ENCODE measurements at places on chromosomes 3 and 15.

DNA sequence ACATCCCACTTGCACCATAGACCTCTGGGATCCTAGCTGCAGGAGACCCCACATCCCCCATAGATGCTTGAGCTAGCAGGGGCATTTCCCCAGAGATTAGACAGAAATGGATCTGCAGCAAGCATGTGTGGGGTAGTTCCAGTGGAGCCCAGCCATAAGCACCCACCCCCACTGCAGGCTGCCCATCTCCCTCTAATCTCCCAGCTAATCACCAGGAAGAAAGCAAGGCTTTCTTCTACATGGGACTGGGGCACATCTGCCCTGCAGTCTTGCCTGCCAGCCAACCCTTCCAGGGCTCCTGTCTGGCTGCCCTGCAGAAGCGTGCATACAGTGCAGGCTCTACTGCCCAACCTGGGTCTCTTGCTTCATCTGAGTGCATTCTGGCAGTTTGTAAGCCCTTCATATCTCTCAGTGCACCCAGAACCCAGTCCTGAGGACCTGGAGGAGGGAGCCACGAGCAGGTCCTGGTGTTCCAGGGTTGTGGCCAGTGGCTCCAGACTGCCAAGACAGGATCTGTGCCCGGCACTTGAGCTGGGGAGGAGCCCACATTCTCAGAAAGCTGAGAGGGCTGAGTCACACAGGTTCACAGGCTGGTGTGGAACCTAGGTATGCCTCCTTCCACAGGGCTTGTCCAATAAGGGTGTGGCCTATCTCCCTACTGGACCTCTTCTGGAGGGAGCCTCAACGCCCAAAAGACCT, 49.9 kb upstream of the IGSF11 start:
- DNase-seq: no peak

GRCh38 chr3:71560665-71561064, 22.9 kb downstream of the FOXP1 start:
- DNase-seq: no peak

DNA sequence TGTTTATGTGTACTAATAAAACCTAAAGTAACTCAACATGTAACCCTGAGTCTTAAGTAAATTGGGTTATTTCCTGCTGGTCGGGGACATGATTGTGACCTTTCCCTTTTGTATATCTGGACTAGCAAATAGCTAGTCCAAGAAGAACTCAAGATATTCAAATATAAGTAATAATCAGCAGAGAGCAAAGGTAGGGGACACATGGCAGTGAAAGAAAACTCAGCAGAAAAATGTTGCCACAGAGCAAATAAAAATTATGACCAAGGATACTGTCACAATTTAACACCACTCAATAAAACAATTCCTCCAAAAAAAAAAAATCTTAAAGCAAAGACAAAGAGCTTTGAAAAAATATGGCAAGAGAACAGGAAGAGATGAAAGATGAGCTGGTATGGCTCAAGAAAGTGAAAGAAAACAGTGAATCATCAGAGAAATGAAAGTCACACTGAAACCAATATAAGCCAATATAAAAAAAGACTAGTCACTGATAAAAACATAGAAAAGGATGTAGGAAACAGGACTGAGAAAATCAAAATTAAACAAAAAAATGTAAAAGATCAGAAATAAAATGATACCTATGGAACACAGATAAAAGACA, 43.4 kb downstream of the HLTF start:
- no peak for DNase-seq

- no peak for DNase-seq
Observed at GRCh38 chr15:21261396-21261964, 178.8 kb downstream of the POTEB3 start.

- no peak for DNase-seq
Observed at GRCh38 chr3:108241721-108242120, 19.5 kb upstream of the IFT57 start.

Measured in NCI-H2227 treated with DMSO at 0.1 percent for 48 hours (cell line).